Stimulated activated CD4-positive, alpha-beta T cell treated with anti-CD3 and anti-CD28 coated beads, Interleukin-4, amount 100 ng/mL, for 48 hours (primary cell): ENCODE measurements at places on chromosomes 6 and 20.

DNA sequence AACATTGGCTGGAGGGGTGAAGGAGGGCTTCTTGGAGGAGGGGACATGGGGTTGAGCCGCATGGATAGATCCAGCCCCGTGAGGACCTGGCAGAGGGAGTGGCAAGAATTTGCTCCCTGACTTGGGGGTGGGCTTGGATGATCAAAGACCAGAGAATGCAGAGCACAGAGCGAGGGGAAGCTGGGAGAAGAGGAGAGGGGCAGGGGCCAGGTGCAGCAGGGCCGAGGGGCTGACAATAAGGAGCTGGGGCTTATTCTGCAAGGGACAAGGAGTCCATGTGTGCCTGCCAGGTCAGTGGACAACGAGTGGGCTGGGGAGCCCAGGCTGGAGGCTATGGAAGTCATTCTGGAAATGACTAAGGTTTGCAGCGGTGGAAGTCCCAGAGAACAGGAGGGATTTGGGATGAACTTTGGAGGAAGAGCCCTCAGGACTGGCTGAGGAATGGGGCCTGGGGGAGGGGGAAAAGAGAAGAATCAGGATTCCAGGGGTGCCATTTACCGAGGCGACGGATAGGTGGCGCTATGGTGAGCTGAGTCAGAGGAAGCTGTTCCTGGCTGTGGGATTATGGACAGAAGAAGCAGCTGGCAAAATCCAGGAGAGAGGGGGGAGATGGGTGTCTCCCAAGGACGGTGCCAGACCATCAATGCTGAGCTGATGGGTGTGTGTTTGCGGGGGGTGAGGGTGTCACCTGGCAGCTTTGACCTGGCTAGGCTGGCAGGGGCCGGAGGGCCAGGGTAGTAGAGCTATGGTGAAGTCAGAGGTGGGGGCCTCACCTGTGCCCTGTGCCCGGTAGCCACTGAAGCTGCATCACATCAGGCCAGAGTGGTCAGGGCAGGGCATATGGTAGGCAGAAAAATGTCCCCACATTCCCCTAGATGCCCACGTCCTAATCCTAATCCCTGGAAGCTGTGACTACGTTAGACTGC is 7.8 kb downstream of the KCNG1 start:
- DNase-seq: peak; percentile 34

GRCh38 chr6:119348748-119349360 is 707 bp downstream of the MAN1A1 start:
- DNase-seq: no peak

DNA sequence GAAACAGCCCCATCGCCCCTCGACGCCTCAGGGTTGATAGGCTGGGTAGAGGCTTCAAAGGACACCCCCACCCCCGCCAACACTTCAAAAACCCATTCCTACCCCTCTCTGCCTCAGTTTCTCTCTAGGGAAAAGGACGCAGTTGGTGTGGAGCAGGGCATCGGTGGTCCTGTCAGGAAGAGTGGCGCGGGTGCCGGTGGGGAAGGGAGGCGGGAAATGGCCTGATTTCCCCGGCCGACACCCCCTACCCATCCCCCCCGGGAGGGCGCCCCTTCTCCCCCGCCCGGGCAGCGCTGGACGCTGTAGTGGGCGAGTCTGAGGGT is 367 bp downstream of the NRSN2 start:
- no peak for DNase-seq

GRCh38 chr20:5141615-5142014 is 14.8 kb downstream of the CDS2 start:
- no peak for DNase-seq

DNA sequence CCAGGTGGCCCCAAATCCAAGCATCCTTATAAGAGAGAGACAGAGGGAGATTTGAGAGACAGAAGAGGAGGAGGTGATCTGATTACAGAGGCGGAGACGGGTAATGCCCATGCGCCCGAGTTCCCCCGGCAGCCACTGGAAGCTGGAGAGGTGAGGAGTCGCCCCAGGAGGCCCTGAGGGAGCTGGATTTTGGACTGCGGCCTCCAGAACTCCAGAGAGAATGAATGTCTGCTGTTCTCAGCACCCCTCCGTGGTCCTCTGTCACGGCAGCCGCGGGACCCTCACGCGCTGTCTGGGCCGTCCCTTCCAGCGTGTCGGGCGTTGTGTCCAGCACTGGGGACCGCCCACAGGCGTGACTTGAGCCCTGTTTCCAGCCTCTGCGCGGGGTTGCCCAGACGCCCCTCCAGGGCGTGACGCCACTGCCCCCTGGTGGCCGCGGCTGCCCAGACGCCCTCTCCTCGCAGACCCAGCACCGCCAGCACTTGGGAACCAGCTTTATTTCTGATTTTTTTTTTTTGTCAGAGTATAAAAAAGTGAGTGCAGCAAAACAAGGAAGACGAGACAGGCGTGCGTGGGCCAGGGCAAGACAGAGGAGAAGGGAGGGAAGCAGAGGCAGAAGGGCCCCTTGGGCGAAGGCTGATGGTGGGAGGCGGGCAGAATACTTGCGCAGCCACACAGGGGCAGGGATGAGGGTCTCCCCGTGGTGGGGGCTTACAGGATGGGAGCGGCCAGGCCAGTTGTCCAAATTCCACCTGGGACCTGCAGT is 4.1 kb upstream of the ZNF512B start:
- peak; percentile 68 for DNase-seq
